ENCODE measurements at places on chromosomes 1 and 21.

- DNase-seq, result no peak
These were observed 25.2 kb downstream of the ARHGEF10L start for GRCh38 chr1:17564458-17565393.

- no peak for DNase-seq
These were observed 28.3 kb upstream of the ACOT11 start for GRCh38 chr1:54519709-54520108.

DNA sequence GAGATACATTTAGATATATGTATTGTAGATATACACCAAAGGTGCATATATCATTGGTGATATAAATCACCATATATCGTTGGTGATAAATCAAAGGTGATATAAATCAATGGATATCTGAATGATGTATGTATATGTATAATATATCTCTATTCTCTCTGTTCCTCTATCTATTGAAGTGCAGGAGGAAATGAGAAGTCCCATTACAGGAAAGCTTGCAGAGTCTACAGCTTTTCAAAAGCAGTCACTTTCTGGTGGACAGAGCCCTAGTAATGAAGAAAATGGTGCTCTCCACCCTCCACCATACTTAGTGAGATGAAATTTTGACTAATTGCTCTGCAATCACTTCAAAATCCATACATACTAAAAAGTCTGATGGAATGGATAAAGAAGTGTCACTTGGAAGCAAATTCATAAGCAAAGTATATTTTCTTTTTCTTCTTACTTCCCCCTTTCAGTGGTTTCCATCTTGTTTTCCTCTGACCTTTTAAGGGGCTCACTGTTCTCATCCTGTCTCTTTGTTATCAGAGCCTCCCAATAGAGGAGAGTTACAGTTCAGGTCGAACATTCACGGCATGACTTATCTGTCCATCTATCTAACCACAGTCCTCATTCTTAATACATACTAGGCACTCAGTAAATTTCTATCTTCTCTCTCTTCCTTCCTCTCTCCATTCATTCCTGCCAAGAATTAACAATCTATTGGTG lies 227.2 kb downstream of the KCNJ6 start:
- DNase-seq, result no peak

DNA sequence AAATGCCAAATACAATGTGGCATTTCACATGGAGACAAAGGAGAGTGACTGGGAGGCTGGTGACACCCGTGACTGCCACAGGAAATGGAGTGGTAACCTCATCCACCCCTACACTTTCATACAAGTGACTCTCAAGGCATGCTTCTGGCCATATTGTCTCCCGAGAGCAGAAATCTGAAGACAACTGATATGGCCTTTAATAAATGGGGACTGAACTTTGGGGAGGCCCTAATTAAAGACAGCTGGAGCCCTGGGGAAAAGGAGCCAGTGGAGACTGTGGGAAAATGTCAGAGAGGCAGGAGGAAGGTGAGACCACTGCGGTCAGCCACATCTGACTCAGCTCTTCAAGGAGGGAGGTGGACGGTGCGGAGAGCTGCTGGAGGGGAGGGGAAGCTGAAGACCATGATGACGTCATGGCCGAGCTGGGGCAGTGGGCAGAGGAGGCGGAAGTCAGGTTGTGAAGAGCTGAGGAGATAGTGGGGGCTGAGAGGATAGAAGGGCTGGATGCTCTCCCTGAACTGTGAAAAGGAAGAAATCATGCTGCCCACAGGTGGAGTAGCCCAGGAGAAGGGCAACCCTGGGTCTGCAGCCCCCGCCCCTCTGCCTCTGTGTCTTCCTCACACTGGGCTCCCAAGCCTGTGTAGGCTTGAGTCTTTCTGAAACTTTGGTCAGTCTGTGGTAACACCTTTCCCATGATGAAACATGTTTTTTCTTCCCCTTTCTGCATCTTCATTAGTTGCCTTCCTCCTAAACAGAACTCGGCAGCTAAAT lies 14.0 kb upstream of the NCF2 start:
- no peak for DNase-seq

DNA sequence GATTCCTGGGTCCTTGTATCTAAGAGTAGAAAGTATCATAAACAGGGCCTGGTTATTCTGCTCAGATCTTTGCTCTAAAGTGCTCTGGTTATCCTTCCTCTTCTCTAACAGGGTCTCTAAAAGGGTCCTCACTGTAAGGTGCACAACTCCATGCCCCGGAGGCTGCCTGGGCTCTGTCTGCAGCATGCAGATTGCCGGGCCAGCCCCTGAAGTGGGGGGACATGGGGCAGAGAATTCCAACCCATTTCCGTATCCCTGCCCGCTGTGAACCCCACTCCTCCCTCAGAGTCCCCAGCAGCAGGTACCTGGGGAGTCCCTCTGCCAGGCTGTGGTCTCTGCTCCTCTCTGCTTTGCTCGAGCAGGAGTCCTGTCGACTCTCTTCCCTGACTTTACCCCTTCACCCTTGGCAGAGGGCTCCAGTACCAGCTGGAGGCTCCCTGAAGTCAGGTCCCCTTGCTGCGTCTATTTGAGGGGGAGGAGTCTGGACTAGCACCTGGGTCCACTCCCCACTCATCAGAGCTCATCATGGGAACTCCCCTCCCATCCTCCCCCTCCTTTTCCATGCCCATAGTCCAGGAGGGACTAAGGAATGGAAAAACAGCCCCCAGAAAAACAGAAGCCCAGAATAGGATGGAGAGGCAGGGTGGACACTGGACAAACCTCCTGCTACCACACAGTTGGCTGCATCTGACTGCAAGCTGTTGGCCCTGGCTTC lies 12.1 kb downstream of the BLACAT1 start:
- no peak for DNase-seq

GRCh38 chr1:114623364-114623763 lies 41.9 kb upstream of the BCAS2 start:
- no peak for DNase-seq

DNA sequence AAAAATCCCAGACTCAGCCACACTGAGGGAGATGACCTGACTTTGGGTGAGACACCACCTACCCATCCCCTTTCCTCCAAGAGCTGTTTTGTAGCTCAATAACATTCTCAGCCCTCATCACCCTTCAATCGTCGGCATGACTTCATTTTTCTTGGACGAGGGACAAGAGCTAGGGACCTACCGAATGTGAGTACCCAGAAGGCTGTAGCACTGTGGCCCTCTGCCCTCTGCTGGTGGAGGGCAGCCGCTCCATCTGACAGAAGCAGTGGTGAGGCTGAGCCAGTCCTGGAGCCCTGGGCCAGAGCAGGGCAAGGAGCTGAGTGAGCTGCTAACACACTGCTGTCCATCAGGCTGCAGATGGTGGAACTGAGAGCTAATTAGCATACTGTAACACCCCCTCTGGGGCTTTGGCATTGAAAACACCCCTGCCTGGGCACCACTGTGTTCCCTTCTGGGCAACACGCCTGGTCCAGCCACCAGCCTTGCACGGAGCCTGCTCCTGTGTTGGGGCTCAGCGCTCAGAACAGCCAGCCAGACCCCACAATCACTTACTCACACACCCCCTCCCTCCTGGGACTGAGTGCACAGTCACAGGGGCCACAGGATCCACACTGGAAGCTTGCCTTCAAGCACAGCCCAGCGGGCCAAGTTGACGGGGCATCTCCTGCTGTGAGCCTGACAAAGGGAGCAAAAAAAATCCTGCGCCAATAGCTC lies 18.3 kb upstream of the ALPL start:
- DNase-seq, result no peak

GRCh38 chr1:245168086-245168485 lies 13.3 kb downstream of the KIF26B start:
- DNase-seq, result no peak

- no peak for DNase-seq
These were observed 1.1 kb upstream of the B3GALT5 start for GRCh38 chr21:39611551-39612190.

- no peak for DNase-seq
These were observed 34.5 kb downstream of the MAN1A2 start for GRCh38 chr1:117401761-117402160.

DNA sequence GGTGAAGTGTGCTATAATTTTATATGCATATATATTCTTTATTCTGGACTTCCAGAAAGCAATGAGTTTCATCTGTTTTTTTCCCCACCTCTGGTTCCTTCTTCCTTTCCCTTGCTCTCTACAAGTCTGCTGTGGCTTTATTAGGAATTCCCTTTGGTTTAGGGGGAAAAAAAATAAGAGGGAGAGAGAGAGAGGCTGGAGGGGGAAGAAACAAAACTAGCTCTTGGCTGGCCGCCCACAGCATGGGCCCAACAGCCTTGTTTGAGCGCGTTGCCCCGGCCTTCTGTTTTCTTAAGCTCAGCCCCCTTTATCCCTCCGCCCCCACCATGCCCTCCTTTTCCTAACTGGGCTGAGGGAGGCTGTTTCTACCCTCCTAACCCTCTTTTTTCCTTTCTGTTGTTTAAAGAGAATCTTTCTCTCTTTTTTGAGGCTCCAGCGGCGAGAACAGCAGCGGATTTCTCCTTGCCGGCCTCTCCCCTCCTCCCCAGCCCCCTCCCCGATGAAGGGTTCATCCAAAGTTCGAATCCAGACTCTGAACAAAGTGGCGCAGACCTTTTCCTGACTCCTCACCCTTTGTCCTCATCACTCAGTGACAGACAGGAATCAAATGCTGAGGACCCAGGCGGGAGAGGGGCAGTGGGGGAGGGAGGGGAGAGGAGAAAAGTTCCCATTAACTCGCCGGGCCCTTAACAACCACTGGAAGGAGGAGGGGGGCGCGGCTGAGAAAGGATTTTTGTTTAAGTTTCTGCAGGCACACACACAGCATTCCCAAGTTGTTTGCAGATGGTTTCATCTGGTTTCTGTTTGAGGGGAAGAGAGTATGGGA lies 29.7 kb downstream of the PBX1 start:
- no peak for DNase-seq

GRCh38 chr1:110132682-110133081 lies 17.6 kb upstream of the SLC6A17 start:
- DNase-seq, result no peak

DNA sequence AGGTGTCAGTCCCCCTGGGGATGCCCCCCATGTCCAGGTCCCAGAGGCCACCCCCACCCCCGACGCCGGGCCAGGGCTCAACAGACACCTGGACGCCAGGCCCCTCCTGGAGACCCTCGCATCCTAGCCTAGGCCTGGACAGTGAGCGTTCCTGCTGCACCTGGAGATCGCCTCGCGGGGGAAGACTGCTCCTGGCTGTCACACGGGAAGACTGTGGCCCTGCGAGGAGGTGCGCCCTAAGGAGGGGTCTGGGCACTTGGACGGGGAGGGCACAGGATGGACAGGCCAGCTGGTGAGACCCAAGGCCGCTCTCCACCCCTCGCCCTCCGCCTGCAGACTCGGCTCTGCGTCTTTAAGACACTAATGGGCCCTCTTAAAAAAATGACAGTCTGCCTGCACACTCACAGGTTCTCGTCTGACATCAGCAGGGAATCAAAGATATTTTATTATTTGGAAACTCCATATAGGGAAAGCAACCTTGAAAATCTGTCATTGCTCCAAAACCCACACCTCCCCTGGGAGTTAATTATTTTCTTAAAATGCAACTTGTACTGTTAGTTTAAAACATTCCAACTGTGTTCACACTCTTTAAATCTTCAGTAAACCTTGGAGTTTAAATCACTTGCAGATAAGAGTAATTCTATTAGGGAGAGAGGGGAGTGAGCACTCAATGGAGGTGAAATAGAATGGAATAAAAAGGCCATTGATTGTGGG lies 45.6 kb upstream of the ACTRT2 start:
- no peak for DNase-seq

DNA sequence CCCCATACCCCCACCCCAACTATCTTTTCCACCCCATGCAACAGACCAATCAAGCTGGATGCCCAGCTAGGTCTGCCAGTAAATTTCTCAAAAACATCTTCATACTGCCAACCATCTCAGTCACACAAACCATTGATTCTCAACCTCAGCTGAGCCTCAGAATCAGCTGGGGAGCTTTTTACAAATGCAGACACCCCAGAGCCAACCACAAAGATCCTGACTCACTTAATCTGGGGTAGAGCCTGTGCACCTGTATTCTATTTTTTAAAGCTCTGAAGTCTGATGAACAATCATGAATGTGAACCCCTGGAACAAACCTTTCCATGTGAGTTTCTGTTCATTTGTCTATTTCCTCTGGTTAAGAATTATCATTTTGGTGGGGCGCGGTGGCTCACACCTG lies 66.0 kb downstream of the ZNF281 start:
- DNase-seq, result no peak

- no peak for DNase-seq
These were observed 45.5 kb downstream of the GNG12 start for GRCh38 chr1:67787746-67788145.

DNA sequence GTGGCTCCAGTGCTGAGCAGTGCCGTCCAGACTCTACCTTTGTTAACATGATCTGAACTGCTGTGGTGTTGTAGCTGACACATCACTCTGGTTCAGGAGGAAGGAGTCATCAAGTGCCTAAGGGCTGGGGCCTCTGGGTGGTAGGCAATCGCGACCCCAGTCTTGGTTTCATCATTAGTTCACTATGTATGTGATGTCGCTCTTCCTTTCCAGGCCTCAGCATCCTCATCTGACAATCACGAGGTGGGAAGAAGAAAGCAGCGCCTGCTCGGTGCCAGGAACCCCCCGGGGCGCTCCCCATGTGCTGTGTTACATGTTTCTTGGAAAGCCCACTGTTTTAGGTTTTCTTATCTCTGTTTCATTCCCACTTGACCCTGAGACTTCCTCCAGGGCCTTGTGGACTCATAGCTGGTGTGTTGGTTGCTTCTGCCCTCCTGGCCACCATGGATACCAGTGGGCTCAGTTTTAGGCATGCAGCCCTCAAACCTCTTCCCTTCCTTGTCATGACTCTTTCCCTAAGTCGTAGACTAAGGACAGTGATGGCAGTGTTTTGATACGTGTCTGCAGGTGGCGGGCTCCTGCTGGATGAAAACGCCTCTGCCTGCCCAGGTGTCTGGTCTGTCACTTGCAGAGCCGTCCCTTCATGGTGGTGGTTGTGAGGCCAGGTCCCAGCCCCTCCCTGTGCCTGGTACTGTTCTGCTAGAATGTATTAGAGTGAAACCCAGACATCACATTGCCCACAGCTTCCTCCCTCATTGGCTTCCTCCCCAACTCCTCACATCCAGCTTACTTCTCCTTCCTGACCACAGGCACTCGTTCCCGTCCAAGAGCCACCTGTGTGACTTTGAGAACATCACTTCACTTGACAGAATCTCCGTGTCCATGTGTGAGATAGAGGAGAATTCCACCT lies 17.2 kb upstream of the FOXO6 start:
- no peak for DNase-seq

GRCh38 chr1:153638261-153638660 lies 4.4 kb downstream of the CHTOP start:
- DNase-seq, result no peak

DNA sequence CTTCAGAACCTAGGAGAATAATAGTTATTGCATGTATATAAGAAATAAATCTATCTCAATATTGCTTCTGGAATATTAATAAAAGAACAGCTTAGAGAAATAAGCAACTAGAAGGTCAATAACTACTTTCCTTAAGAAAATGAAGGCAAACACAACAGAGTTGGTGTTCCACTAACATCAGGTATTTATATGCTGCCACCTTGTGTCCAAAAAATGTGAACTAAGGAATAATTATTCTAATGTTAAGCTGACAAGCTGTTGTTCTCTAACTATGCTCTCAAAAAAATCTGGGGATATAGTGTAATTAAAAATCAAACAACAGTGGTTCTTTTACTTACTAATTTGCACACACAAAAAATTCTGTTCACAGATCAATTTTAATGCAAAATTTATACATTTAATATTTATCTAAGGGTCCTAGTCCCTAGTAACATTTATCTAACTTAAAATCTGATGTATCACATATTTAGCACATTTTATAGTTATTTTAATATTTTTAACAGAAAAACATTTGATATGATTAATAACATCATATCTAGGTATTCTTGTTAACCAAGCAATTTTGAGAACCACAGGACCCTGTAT lies 39.6 kb downstream of the UCHL5 start:
- DNase-seq, result no peak
